ENCODE measurements at places on chromosomes 1 and 21.
A peak's percentile ranks its signal among the peaks of the same experiment; 100 is the strongest.

DNA sequence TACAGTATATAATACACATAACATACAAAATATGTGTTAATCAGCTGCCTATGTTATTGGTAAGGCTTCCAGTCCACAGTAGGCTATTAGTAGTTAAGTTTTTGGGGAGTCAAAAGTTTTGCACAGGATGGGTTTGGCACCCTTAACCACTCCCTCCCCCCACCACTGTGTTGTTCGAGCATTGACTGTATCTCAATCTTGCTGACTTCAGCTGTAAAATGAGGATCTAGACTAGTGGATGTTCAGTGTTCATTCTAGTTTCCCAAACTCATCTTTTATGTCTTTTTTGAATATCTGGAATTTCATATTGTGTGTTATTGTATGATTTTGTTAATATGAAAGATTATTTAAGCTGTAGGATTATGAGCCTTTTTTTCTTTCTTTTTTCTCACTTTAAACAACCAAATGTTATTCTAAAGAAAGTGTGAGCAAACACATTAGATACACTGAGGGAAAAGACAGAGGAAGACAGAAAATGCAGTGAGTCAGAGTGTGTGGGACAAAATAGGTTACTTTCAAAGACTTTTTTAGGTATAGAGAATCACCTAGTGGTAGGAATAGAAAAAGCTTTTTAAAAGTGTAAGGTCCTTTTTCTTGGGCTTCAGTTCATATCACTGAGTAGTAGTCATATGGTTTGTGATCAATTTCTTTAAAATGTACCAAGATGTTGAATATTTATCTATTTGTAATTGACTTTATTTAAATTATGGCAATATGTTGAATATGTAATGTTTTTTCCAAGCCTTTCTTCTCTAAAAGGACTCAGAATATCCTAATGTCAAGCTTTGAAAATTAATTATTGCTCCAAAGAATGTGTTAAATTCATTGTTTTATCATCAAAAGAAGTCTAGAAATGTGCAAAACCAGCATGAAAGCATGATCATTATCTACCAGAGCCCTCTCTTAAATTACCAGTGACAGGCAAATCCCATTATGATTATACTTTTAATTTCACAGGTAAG lies 17.9 kb upstream of the CENPF start:
- peak; percentile 72 for DNase-seq

- DNase-seq, result no peak
Observed at GRCh38 chr1:246437961-246438360, 69.1 kb downstream of the SMYD3 start.

DNA sequence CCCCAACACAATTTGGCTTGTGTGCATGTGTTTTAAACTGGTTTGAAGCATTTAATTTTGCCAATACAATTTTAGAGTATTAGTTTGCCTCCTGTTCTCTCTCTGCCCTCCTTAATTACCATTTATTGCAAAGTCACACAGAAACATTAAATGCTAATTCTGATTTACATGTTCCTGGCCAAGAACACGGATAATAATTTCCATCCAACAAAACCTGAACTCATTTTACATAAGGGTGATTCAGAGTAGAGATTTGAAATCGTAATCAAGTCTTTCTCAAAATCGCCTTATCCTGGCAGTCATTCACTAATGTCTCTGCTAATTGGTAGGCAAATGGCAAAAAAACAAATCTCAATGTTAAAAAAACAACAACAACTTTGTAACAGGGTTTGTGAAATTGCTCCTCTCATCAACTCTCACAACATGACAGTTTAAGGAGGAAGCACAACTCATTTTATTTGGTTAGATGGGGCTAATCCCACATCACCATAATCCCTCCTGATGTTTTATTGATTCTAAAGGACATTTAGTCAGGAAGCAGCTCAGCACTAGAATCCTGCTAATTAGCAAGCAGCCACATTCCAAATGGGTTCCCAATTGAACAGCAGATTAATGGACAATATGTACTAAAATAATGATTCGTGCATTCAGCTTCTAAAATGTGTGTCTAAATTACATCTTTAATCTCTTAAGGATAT lies 55.9 kb downstream of the C1orf87 start:
- no peak for DNase-seq

DNA sequence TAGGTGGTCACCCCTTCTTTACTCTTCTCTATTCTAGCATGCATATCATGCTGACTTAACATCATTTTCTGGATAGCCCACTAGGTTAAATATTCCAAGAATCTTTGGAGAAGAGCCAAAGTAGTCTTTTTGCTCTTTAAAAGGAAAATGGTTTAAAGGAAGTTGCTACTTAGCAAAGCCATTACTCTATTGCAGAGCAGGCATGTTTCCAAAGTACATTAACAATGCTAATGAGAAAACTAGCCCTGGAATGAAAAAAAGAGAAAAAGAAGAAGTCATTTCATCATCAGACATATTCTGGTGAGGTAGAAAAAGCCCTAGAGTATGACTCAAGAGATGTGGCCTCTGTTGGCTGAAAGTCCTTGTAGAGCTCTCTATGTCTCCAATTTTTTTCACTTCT lies 74.0 kb downstream of the NUF2 start:
- DNase-seq, result peak; percentile 7

DNA sequence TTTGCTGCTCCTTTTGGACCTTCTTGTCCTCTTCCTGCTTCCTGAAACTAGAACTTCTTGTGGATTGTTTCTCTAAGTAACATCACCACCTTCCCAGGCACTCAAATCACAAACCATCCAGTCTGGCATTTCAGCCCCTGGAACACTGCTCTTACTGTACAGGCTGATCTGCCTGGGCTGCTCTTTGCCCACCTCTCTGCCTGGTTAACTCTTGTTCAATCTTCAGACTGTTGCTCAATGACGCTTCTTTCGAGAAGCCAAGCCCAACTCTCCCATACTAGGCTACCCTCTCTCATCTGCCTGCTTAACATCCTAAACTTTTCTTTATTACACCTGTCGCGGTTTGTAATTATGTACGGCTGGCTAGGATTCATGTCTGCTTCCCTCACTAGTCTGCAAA lies 657 bp downstream of the DIO1 start:
- no peak for DNase-seq

DNA sequence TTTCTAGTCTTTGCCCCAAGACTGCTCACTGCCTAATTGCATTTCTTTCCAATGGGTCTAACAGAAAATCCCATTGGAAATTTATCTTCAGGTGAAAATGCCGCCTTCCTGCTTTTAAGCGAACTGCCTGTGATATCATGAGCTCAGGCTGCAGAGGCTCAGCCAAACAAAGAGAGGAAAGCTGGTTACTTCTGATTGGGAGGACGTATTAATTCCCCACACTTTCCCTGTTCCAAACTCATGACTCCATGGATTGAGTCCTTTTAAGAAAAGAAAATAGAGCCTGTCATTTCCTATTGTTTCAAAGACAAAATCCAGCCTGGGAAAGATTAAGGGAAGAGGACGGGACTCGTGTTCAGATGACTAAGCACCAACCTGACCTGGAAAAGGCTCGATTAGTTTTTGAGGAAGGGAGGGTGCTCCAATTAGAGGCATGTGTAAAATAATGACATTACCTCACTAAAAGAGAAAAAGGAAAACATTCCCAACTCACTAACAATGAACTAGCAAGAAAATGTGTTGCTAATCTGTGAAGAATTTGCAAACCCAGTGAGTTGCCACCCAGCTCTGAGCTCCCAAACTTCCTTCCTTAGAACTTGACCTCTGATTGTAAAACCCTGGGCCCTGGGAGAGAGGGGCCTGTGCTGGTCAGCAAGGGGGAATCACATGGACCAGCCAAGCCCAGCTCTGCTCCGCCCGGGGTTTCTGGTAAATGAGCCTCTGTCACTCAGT lies 61.2 kb downstream of the TCP10L start:
- peak; percentile 36 for DNase-seq
